ENCODE measurements at places on chromosomes 5 and 9.

DNA sequence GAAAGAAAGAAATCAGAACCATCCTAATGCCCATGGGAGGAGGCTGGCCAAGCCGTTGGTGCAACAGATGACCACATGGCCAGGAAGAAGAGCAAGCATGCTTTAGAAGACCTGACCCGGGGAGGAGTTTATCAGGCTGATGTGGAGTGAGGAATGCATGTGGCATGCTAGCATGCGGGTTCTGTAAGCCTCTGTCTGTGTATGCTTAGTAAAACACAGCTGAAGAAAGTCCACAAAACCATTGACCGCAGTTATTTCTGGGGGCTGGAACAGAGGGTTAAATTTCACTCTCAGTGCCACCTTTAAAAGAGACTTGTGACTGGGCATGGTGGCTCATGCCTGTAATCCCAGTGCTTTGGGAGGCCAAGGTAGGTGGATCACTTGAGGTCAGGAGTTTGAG is 19.1 kb downstream of the GFI1B start:
- DNase-seq: no peak

GRCh38 chr5:122184676-122185255 is 55.4 kb downstream of the ZNF474 start:
- DNase-seq: no peak

DNA sequence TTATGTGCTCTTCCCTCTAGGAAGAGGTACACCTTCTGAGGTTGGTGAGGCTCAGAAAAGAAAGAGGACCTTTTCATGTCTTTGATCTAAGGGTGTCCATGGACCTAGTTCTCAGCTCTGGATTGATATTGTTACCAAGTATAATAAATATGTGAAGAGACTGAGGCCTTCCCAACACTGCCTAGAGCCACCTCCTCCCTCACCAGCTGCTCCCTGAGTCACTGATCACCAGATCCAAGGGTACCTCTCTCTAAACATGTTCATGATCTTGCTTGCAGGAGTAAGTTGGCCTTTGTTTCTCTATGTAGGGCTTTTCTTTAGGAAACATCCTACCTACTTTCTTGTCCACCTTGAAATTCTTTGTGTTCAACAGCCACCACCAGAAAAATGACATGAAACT is 218.8 kb upstream of the ADRA1B start:
- DNase-seq: no peak

DNA sequence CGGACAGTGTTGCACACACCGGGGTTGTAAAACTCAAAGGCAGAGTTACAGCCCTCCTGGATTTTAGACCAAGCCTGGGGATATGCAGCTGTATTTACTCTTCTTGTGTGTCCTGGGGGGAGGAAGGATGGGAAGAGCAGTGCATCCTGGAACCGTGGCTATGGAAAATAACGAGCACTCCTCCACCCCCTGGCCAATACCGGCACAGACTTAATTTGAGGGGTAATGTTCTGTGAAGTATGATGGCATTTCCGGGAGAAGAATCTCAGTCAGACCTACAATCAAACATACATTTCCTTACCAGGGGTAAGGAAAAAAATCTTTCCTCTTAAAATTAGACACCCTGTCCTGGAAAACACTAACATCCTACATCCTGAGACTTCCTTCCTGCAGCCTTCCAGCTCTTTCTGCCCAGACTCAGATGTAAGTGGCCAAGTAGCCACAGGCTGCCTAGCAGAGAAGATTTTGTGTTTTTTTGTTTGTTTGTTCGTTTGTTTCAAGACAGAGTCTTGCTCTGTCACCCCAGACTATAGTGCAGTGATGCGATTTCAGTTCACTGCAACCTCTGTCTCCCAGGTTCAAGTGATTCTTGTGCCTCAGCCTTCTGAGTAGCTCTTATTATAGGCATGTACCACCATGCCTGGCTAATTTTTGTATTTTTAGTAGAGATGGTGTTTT is 11.0 kb upstream of the ERMP1 start:
- no peak for DNase-seq

DNA sequence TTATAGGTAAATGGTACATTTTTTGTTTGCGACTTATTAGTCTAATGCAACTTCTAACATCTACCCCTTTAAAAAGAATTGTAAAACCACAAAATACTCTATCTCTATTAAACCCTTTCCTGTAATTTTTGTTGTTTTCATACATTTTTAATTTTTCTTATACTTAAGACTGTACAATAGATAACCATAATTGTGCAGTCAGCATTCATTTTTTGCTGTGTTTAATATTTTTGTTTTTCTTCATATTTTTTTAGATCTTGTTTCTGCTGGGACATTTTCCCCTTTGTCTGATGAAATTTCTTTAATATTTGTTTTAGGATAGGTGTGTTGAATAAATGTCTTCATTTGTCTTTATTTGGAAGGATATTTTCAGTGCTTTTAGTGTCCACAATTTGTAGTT is 19.9 kb downstream of the OR1J1 start:
- no peak for DNase-seq

DNA sequence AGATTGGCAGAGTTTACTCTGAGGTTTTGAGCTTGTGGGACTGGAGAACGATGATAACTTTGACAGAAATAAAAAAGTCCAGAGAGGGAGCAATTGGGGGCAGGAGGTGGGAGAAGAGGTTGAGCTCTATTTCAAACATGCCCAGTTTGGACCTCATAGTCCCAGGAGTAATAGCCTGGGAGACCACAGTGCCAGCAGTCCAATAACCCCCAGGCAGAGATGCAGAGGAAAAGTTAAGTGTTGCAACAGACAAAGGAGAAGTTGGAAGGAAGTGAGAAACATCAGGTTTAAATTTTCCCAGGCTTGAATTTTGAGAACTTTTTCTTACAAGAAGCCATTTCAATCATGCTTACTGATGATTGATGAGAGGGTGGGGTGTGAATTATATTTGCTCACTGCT is 117.0 kb upstream of the GHR start:
- no peak for DNase-seq

DNA sequence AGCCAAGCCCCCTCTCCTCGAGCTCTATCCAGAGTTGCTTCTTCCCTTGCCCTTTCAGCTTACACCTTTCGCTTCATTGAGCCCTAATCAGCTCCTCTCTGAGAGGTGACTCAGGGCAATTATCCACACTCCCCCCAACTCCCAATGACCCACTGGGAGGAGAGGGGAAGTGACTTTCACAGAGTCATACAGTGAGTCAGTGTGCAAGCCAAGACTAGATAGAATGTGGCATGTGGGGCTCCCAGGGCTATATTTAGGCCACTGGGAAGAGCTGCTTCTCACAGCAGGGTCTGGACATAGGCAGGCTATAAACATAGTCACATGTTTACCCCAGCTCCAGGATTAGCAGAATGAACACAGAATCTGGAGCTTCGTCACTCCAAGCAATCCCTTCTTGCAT is 57.4 kb downstream of the NRG2 start:
- no peak for DNase-seq

DNA sequence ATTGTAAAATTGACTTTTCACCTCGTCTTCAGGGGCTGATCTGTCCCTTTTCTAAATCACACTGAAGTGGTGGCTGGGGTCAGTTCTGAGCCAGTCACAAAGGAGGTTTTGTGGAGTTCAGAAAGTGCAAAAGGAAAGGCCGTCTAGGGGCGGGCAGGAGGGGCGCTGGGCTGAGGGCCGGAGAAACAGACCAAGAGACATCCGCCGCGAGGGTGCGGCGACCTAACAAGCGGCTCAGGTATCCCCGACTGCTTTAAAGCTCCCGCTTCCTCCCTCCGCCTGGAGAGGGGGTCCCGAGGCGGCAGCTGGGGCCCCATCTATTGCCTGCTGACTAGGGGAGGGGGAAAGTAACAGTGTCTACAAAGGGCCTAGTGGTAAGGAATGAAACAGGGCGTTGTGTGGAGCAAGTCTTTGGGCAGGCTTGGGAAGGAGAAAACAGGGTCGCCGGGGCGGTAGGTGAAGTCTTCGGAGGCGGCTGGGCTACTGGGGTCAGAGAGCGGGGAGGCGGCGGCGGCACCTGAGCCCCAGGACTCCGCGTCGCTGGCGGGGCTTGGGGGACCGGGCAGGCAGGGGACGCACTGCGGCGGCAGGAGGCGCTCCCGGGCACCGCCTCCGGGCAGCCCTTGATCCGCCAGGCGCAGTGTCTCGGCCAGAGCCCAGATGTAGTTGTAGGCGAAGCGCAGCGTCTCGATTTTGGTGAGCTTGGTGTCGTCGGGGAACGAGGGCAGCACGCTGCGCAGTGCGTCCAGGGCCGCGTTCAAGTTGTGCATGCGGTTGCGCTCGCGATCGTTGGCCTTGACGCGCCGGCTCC is 950 bp downstream of the NEUROG1 start:
- DNase-seq: no peak

DNA sequence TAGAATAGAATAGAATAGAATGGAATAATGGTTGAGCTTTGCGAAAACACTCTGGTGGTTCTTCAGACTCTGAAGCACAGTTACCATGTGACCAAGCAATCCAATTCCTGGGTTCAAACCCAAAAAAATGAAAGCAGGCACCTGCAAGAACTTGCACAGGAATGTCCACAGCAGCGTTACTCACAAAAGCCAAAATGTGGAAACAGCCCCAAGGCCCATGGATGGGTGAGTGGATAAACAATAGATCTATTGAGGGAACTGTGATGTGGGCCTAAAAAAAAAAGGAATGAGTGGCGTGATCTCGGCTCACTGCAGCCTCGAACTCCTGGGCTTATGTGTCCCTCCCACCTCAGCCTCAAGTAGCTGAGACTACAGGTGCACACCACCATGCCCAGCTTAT is 21.4 kb upstream of the TMEM250 start:
- DNase-seq: no peak

GRCh38 chr5:50738864-50739263 is 72.4 kb downstream of the PARP8 start:
- no peak for DNase-seq

DNA sequence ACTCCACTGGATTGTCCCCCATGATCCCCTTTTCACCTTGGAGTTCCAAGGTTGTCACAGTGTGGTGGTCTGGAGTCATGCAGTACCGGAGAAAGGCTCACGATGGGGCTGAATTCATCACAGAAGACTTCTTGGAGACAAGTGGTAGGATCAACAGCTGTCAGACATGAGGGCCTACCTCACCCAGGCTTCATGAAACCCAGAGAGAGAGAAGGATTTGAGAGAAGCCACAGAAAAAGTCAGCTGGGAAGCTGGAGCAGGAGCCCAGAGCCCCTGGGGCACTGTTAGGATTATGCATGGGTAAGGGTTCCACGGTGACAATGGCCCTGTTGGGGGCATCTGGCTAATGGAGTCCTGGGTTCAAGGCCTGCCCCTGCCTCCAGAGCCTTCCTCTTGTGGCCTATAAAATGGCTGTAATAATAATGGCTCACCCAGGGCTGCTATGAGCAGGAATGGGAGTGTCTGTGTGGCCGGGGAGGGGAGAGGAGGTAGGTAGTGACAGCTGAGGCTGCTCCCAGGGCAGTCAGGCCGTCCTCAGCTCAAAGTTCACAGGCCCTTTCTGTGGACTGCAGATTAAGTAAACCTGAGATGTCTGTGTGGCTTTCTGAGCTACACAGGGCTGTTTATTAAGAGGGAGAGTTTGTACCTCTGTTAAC is 910 bp downstream of the TRIM14 start:
- DNase-seq: no peak

DNA sequence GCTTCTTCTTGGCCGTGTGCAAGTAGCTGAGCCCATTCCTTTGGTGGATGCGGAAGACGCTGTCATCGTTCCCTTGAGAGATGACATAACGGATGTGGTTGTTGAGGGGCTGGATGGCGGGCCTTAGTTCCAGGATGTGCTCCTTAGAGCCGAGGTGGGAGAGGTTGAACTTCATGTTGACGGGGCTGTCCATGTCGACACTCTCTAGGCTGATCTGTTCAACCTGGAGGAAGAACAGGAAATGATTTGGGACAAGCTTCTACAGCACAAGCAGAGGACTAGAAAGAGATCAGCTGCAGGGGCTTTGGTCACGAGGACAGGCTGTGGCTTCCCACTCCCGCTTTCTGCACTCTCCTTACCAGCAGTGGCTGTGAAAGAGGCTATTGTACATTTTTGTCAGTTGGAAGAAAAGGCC is 176.0 kb downstream of the SLC12A2 start:
- no peak for DNase-seq

- no peak for DNase-seq
Observed at GRCh38 chr5:63401436-63402046, 560.7 kb downstream of the HTR1A start.

DNA sequence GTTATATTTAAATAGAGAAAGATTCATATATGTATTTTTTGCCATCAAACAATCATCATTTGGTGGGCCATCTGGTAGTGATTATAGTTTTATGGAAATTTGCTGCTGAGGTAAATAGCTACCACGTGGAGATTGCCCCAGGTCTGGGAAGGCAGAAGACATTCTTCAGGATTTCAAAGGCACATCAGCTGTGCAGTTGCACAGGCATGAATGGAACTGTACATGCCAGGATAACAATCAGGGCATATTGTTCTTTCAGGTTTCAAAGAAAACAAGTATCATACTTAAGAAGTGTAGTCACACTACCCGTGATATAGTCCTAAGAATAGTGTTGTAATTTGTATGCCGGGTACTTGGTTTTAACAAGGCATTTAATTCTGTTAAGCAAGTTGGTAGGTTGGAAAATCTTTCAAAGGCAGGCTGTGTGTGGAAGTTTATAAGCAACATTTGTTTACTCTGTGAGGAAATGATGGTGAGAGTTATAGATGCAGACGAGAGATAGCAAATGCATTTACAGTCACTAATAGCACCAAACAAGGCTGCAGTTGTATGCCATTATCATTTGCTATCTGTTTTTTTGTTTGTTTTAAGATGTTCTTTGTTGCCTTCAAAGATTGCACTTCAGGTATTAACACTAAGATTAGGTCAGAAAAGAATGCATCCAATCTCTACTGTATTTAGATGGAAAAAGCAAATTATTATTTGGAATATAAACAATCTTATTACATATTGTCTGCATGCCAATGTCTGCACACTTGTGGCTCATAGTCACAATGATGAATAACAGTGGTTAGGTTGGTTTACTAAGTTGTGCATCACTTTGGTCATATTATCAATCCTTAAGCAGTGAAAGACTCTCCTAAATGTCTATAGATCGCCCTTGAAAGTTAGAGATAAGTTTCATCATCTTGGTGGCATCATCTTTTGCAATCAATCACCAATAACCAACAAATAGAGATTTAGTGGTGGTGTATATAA is 55.3 kb downstream of the RPS23 start:
- no peak for DNase-seq

GRCh38 chr9:16145196-16145950 is 592.5 kb downstream of the CCDC171 start:
- no peak for DNase-seq

GRCh38 chr9:6219040-6219439 is 3.4 kb downstream of the IL33 start:
- DNase-seq: no peak

DNA sequence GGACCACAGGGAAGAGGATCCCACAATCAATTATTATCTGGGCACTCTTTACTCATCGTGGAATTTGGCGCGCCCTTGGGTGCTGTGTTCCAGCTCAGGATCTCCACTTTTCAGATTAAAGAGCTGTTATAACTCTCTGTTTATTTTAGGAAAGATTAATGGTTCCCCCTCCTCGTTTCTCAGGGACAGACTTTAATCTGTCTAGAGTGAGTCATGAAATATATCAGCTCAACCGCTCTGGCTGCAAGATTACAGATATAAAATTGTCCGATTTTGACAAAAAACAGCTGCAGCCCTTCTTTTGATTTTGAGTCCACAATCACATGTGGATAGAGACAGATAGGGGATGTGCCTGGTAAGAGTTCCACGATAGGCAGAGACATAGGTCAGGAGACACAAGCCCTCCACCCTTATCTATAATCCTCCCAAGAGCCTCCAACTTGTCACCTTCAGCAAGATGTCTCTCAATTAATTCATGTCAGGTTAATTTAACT is 77.6 kb upstream of the ANKRD55 start:
- no peak for DNase-seq
